ENCODE measurements at places on chromosomes 5 and 9.

DNA sequence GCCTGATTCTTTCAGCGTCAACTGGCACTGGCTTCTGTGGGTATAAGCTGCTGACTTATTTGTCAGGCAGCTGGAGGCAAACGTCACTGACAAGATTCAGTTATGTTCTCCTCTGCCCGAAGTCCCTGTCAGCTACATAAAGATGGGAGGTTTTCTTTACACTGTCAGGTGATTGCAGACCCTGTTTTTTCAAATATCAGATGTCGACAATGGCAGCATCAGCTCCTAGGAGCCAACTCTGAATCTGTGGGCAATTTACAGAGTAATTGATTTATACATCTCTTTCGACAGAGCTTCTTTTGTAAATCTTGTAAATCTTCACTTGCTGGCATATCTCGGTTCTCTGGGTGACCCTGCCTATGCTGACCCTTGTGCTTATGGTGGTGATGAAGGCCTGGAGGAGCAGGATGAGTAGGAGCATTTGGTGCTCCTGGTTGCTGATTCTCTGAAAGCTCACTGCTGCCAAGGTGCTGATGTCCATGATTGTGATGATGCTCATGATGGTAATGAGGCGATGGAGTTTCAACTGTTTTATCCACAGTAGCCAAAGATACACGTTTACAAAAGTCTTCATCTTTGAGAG, 10.9 kb downstream of the SELENOP start:
- DNase-seq = no peak

DNA sequence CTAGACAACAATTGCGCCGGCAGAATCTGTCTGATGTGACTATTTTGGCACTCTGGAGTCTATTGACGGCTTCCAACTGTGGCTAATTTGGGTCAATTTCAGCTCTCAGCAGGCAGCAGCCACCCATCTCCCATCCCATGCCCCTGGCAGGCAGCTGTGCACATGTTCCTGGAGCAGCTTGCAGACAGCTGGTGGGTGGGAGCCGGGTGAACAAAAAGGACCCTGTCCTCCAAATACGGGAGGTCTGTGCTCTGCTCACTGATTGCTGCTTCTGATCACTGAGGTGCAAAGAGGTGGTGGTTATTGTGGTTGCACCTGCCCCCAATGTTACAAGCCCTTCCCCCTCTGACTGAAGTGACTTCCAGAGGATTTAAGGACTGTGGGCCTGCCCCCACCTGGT, 45.0 kb upstream of the N4BP3 start:
- DNase-seq = no peak

- DNase-seq = no peak
These were observed 295.2 kb downstream of the BRINP1 start for GRCh38 chr9:119074017-119074416.

GRCh38 chr9:5543875-5544702, 33.8 kb downstream of the PDCD1LG2 start:
- no peak for DNase-seq

DNA sequence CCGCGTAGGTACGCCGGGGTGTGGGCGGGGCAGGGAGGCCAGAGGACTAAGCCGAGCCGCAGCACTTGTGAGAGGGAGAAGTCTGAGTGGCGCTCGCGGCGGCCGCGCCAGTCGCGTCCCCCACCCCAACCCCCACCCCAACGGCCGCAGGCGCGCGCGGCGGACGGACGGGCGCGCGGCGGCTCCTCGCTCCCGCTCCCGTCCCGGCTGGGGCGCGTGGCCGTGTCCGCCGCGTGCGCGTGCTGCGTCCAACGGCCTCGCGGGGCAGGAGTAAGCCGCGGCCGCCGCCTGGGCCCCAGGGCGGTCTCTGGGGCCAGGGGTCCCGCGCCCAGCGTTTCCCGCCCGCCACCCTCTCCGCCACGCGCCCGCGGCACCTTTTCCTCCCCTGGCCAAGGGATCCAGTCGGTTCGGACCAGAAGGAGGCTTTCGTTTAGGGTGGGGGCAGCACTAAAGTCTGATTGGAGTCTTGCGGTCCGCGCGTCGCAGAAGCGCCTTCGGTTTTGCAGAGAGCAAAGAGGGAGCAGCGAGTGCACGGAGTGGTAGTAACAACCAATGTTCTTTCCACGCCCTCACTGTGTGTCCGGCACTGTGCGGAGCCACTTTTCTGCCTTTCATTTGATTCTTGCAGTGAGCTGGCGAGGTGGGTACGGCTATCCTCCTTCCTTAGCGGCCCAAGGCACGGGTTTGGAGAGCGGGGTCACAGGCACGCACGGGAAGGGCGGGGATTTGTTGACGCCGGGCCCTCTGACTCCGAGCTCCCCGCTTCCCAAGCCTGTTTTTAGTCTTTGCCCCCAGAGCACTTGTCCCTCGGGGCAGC, 483 bp downstream of the G3BP1 start:
- peak; percentile 70 for DNase-seq

- DNase-seq = no peak
These were observed 105.2 kb downstream of the WNK2 start for GRCh38 chr9:93288891-93289883.

DNA sequence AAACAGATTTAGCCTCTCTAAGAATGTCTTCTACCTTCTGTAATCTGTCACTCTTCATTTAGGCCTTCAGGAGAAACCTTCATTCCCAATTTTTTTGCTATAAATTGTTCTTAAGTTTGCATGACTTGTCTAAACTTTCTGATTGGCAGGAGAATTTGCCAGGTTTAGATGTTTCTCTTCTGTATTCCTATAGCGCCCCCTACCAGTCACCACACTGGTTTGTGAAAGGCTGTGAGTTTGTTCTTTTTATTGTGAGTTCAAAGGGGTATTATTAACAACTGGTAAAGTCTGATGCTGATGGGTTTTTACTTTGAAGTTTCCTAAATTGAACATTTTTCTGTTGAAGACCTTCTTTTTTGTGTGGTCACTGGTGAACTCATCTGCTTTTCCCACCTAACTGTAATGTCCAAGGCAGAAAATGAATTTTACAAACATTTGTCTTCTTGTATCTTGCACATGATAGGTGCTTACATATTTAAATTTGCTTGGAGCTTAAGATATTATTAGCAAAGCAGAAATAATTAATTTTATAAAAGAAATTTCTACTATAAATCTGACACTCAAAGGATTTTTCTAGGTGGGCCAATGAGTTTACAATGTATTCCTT, 18.4 kb upstream of the F2RL2 start:
- peak; percentile 59 for DNase-seq

DNA sequence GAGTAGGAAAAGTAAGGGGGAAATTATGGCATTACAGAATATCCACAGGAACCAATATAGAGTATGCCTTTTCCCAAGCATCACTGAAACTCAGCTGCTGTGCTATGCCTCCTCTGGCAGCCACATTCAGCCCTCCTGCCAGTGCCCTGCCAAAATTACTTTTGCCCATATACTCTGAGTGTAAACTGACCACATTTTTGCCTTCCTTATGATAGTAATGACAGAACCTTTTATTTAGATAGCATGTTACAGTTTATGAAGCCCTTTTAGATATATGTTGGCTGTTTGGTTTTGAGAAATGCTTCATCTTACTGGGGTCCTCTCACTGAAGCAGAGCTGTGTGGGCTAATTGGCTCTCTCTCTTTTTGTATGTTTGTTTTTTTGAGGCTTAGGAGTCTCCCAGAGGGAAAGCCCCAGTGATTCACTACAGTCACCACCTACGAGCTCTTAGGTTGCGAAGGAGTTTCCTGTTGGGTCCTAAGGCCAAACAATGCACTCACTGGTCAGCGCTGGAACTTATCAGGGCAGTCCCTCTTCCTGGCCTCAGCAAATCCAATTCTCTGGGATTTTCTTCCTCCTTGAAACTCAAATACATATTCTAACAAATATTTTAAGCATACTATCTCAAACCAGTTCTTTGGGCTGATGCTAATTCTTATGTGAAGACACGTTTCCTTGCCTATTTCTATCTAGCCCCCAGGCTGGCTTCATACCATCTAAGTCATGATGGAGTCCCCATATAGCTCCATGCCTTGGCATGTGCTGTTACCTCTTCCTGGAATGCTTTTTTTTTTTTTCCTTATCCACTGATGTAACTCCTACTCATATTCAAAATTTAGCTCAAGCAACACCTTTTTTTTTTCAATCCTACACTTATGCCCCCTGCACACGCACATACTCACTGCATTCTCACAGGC, 3.7 kb downstream of the PHF24 start:
- no peak for DNase-seq

- DNase-seq = no peak
These were observed 66.2 kb downstream of the ACTBL2 start for GRCh38 chr5:57416278-57416994.

- no peak for DNase-seq
These were observed 1.4 kb upstream of the IPPK start for GRCh38 chr9:92671323-92671722.

- no peak for DNase-seq
These were observed 96.5 kb upstream of the SLC25A48 start for GRCh38 chr5:135737701-135738563.

- DNase-seq = no peak
These were observed 4.1 kb upstream of the PTBP3 start for GRCh38 chr9:112337547-112337946.

DNA sequence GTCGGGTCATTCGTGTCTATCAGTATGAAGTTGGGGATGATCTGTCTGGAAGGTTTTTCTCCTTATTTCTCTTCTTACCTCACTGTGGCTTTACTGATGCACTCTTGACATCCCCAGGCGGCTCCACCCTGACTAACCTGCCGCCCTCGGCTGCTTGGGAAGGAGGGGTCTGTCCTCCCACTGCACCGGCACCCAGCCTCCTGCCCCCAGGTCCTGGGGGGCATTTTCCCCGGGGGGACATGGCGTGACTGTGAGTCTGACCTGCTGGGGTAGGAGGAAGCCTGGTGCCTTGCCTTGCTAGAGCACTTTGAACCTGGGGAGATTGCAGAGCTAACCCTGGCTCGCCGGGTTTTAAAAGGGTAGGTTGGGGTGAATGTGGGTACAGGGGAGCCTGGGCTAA, 27.5 kb downstream of the DYNC2I2 start:
- DNase-seq = no peak

- DNase-seq = no peak
These were observed 333.8 kb downstream of the RASEF start for GRCh38 chr9:82729141-82729540.

DNA sequence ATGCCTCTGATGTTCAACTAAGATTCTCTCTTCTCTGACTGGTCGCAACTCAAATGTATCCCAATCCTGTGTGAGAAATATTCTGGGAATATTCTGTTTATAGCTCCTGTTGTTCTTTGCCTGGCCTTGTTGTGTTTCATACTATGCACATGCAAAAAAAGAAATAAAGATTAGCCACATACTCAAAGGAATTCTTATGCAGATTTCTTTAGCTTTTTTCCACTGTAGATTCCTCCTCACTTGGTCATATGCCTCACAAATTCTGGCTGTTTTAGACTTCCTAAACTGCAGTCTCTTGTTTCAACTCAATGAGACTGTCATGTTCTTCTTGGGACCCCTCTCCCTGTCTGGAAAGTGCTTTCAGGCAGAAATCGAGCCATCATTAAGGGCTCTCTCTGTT, 217.5 kb upstream of the SH3GL2 start:
- no peak for DNase-seq

DNA sequence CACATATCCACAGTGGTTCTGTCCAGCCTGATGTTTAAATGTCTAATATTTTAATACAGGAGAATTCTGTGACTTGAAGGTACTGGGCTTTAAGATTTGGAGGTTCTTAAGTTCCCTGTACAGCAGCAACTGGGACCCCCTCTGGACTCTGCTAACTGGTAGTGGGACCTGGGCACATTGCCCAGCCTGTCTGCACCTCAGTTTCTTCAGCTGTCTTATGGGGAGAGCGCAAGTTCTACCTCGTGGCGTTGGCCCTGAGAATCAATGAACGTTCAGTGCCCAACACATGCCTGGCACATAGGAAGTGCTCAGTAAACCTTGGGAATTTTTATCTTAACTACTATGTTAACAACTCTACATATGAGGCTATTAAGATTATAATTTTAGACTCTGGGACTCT, 1.4 kb downstream of the SLC2A6 start:
- no peak for DNase-seq

DNA sequence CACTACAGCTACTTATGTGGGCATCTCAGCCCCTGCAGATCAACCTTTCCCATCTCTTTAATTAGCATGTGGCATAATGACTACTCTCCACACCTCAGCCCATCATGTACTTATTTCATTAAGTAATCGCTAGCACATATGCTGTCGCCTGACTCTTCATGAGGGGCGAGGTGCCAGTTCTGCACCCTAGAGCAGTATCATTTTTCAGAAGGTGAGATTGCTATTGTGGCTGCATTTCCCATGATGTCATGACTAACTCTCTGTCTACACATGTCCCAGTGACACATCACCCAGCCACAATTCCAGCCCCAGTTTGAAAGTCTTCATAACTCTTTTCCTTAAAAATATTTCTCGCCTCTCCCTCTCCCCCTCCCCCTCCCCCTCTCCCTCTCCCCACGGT, 7.6 kb upstream of the F2RL1 start:
- DNase-seq = no peak

DNA sequence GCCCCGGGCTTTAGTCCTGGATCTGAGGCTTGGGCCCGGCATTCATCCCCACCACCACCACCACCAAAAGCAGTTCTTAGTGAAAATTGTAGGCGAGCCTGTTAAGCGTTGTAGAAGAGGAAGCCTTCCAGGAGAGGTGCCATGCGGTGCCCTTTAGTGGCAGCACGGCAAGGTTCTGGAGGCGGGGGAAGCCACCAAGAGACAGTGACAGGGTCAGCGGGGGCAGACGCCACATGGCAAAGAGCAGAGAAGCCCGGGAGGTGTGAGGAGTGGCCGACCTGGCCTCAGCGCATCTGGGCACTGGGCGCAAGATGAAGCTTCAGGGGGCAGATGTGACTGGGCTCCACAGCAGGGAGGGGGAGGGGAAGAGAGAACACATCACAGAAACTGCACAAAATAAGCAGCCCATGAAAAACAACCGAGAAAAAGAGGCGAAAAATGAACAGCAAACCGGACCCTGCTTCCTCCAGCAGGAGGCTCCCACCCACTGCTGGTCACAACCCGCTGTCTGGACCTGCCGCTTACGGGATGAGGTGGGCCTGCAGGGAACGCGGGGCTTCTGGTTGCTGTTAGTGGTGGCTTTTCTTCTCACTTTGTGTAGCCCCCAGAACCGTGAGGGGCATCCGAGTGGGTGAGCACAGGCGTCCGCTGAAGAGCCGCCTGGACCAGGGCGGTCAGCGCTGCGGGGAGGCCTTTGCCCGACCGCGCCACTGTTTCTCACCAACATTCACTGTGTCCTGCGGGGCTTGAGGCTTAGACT, 4.3 kb downstream of the LRRC14B start:
- no peak for DNase-seq

DNA sequence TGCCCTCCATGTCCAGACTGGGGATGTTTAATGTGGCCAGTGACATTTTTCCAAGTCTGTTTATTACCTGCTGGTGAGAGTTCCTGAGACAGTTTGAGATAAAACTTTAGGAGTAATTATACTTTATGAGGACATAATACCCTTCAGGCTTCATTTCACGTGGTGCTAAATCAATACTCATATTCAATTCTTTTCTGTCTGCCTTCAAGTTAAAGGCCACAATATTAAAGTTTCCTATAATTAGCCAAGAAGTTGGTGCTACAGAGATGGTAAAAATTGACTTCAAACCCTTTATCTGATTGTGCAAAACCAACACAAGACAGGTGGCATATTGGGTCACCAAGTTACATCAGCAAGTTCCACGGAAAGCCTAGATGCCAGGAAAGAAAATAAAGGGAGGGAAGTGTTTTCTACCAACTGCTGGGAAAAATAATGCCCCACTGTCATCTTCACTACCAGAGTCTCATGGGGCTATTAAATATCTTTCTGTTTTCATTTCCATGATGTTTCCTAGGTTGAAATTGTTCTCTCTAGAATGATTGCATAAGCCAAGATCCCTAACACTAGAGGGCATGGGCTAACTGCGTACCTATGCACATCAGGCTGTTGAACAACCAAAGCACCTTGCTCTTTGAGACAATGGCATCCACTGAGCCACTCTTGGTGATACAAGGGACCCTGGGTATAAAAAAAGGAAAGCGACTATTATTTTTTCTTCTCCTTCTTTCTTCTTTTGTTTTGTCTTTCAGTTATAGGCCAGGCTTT, 68.7 kb downstream of the INSYN2B start:
- DNase-seq = no peak
